G401 (cell line): ENCODE measurements at places on chromosomes 13 and 19. TPM values are rescaled to one million over a fixed set of nuclear protein-coding genes. Genes with fewer than 3 reads are reported as not detected.

The MAMSTR gene
- total RNA-seq, result 0.37 and 1.5 TPM in 2 replicates

The SLITRK6 gene
- total RNA-seq, result not detected in 2 replicates

The SYNE4 gene
- 0.37 and 1.1 TPM in 2 replicates for total RNA-seq

The COL4A1 gene
- 0.18 and 0.98 TPM in 2 replicates for total RNA-seq

The SLC1A6 gene
- 3.7 TPM in 1 of 2 replicates, not detected in the other for total RNA-seq

The WASF3 gene
- 5.7 and 7.7 TPM in 2 replicates for total RNA-seq

The VSTM2B gene
- 2.5 TPM in 1 of 2 replicates, not detected in the other for total RNA-seq

DNA sequence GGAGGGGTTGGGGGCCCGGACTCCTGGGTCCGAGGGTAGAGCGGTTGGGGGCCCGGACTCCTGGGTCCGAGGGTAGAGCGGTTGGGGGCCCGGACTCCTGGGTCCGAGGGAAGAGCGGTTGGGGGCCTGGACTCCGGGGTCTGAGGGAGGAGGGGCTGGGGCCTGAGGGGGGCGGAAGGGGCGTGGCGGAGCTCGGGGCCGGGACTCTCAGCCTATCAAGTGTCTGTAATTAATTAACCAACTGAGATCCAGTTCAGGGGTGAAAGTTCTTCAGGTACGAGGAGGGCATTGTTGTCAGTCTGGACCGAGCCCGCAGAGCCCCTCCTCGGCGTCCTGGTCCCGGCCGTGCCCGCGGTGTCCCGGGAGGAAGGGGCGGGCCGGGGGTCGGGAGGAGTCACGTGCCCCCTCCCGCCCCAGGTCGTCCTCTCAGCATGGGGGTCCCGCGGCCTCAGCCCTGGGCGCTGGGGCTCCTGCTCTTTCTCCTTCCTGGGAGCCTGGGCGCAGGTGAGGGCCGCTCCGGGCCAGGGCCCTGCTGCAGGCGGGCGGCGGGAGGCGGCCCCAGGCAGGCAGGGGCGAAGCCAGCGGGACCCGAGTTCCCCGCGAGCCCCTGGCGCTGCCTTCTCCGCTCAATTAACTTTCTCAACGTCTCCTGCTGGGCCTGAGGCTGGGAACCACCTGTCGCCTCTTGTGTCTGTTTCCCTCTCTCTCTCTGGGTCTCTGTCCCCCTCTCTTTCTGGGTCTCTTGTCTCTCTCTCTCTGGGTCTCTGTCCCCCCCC lies 697 bp downstream of the FCGRT start:
- DNase-seq, result no peak

- DNase-seq, result no peak
These were observed 894.3 kb upstream of the PCDH20 start for GRCh38 chr13:62309904-62310303.

- DNase-seq, result no peak
These were observed 71.2 kb downstream of the SPACA7 start for GRCh38 chr13:112447306-112447705.

- DNase-seq, result peak; percentile 97
These were observed 8.6 kb downstream of the ISOC2 start for GRCh38 chr19:55452749-55453346.
